Central memory CD8-positive, alpha-beta T cell (primary cell): ENCODE measurements at places on chromosomes 4 and X.

DNA sequence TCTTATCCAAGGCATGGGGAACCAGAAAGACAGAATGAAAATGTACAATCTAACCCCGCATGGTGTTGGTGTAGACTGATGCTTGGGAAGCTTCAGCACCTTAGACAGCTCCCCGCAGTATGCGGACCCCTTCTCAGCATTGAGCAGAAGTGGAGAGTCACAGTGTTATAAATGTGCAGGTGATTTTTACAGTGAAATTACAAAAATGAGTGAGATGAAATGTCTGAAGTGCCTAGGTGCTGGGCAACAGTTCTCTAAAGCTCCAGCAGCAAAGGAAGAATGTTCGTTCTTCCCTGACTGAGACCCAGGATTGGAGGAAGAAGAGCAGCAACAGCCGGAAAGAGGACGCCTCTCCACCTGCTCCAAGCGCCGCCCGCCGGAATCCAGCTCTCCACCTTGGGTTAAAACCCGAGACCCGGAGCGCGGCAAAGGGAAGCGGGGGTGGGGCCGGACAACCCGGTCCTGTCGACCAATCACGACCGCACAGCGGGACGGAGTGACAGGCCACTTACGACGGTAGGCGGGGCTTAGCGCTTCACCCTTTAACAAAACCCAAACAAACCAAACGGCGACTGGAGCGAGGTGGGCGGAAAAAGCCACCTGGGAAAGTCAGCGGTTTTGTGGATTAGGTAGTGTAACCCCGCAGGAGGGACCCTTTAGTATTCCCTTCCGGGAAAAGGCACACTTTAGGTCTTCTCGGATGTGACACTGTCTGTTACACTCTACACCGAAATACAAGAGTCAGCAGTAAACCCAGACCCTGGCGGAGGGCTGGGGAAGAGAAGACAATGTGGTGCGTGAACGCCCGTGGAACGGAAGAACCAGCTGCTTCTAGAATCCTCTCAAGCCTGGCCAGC lies at the start of gene GLRA3:
Gene GLRA3, minus strand, starts transcription at position 403 of the 857 bp plus-strand sequence. CDS start 436 bp downstream, outside the sequence.
- H3K4me3 ChIP-seq: no peak within 1 kb of the TSS
- peaks cover 4% of the 10 kb centered on the region for H3K36me3 ChIP-seq
- H3K4me1 ChIP-seq: no peaks in the 10 kb centered on the region

- no peaks in the 10 kb centered on the region for H3K27me3 ChIP-seq
- peaks cover 10% of the 10 kb centered on the region for H3K36me3 ChIP-seq
- peak overlapping the region; percentile 96 for H3K4me3 ChIP-seq
- no peak for DNase-seq
- peaks cover 23% of the 10 kb centered on the region for H3K4me1 ChIP-seq
- peak overlapping the region; percentile 95 for H3K27ac ChIP-seq
Observed at GRCh38 chrX:155215443-155216178, 649 bp upstream of the VBP1 start.

- no peak overlapping the region for H3K4me3 ChIP-seq
- H3K4me1 ChIP-seq: no peaks in the 10 kb centered on the region
- no peak overlapping the region for H3K27ac ChIP-seq
- H3K27me3 ChIP-seq: peaks cover 9% of the 10 kb centered on the region
- H3K36me3 ChIP-seq: no peaks in the 10 kb centered on the region
Observed at GRCh38 chr4:185761352-185762235, 50.4 kb downstream of the SORBS2 start.

- H3K27ac ChIP-seq: peak overlapping the region; percentile 20
- H3K36me3 ChIP-seq: no peaks in the 10 kb centered on the region
- DNase-seq: no peak
- H3K4me3 ChIP-seq: peak overlapping the region; percentile 46
- no peaks in the 10 kb centered on the region for H3K27me3 ChIP-seq
Observed at GRCh38 chrX:101208152-101208905, 11.3 kb upstream of the DRP2 start.

GRCh38 chrX:24842486-24842885 lies 148.8 kb downstream of the POLA1 start:
- H3K4me1 ChIP-seq: no peaks in the 10 kb centered on the region
- no peak overlapping the region for H3K27ac ChIP-seq
- H3K4me3 ChIP-seq: no peak overlapping the region
- peaks cover 3% of the 10 kb centered on the region for H3K36me3 ChIP-seq
- no peak for DNase-seq
- no peaks in the 10 kb centered on the region for H3K27me3 ChIP-seq

- H3K36me3 ChIP-seq: no peaks in the 10 kb centered on the region
- DNase-seq: no peak
Observed at GRCh38 chrX:8048466-8048865, 121.3 kb upstream of the PNPLA4 start.

GRCh38 chrX:2654436-2655340 lies 36.4 kb upstream of the CD99 start:
- no peak for DNase-seq
- H3K4me3 ChIP-seq: no peak overlapping the region
- no peaks in the 10 kb centered on the region for H3K36me3 ChIP-seq
- no peaks in the 10 kb centered on the region for H3K27me3 ChIP-seq

DNA sequence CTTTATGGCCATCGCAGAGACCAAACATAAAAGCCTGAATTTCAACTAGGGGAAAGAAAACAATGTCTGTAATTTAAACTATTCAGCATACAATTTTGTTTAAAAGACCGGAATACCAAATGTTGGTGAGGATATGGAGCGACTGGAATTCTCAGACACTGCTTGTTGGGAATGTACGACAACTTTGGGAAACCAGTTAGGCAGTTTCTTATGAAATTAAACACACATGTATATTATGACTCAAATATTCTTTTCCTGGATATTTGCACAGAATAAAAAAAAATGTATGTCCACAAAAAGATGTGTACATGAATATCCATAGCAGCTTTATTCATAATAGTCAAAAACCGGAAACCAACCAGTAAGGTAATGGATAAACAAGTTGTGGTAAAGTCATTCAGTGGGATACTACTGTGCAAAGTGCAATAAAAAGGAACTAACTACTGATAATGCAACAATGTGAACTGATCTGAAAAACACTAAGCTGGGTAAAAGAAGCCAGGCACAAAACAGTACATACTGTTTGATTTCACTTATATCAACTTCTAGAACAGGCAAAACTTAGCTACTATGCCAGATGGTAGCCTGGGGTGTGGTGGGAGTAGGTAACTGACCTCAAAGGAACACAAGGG lies 152.7 kb upstream of the FTHL17 start:
- DNase-seq: no peak
- H3K36me3 ChIP-seq: no peaks in the 10 kb centered on the region
- no peaks in the 10 kb centered on the region for H3K4me1 ChIP-seq
- no peak overlapping the region for H3K4me3 ChIP-seq
- no peaks in the 10 kb centered on the region for H3K27me3 ChIP-seq
- no peak overlapping the region for H3K27ac ChIP-seq

- DNase-seq: no peak
- H3K36me3 ChIP-seq: no peaks in the 10 kb centered on the region
- H3K27me3 ChIP-seq: no peaks in the 10 kb centered on the region
- no peak overlapping the region for H3K27ac ChIP-seq
- H3K4me1 ChIP-seq: peaks cover 10% of the 10 kb centered on the region
Observed at GRCh38 chr4:153954654-153955053, 165.8 kb upstream of the SFRP2 start.

GRCh38 chr4:73508651-73509050 lies 27.1 kb downstream of the AFM start:
- H3K27ac ChIP-seq: no peak overlapping the region
- no peak for DNase-seq
- no peaks in the 10 kb centered on the region for H3K4me1 ChIP-seq
- H3K27me3 ChIP-seq: no peaks in the 10 kb centered on the region
- no peak overlapping the region for H3K4me3 ChIP-seq
- H3K36me3 ChIP-seq: no peaks in the 10 kb centered on the region

GRCh38 chr4:19123681-19124080 lies 1102.1 kb upstream of the LCORL start:
- no peak overlapping the region for H3K27ac ChIP-seq
- no peaks in the 10 kb centered on the region for H3K4me1 ChIP-seq
- no peaks in the 10 kb centered on the region for H3K27me3 ChIP-seq
- H3K4me3 ChIP-seq: no peak overlapping the region
- no peak for DNase-seq
- no peaks in the 10 kb centered on the region for H3K36me3 ChIP-seq

DNA sequence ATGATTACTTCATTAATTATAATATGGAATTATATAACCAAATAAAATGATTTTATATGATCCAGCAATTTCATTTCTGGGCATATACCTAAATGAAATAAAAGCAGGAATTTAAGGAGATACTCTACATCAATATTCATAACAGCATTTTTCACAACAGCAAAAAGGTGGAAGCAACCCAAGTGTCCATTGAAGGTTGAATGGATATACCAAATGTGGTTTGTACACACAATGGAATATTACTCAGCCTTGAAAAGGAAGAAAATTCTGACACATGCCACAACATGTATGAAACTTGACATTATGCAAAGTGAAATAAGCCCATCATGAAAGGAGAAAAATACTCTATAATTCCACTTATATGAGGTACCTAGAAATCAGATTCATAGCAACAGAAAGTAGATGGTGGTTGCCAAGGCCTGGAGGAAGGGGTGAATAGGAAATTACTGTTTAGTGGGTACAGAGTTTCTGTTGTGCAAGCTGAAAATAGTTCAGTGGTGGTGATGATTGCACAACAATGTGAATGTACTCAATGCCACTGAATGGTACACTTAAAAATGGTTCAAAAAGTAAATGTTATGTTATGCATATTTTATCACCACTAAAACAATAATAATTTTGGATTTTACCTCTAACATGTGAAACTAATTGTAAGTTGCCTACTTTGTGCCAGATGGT lies 471.5 kb downstream of the SPRY1 start:
- H3K36me3 ChIP-seq: no peaks in the 10 kb centered on the region
- no peak overlapping the region for H3K27ac ChIP-seq
- H3K4me3 ChIP-seq: no peak overlapping the region
- no peak for DNase-seq

DNA sequence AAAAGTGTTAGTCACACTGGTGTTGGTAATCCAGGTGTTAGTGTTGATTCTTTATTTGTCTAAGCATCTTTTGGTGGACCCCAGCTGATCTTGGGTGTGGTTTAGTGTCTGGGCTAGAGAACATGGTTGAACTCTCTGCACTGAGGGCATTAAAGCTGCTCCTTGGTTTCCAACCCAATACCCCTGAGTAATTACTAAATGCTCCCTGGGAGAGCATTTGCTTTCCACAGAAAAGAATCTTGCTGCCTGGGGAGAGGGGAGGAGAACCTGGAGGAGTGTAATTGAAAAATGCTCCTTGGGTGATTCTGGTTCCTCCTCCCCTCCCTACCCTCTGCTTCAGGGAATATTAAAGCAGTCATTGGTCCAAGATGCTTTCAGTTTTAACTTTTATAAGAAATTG lies 3.1 kb downstream of the GUCY1B1 start:
- H3K4me3 ChIP-seq: no peak overlapping the region
- H3K36me3 ChIP-seq: no peaks in the 10 kb centered on the region
- H3K27ac ChIP-seq: no peak overlapping the region
- DNase-seq: no peak

DNA sequence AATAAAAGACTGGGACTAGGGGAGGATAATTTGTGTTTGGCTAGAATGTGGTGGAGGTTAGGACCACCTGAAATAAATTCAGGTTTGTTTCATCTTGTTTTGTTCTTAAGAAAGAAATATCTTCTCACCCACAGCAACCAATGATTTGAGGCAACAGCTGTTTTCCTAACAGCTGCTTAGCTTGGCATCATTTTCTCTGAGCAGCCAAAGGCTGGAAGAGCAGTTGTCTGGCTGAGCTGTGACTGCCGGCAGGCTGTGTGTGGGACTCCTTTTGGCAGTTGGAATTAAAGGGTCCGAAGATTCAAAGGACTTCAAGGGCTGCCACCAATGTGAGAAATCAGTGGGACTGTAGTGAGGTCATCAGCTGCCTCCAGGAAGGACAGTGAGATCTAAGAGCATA lies 5.0 kb downstream of the TRIM75 start:
- no peak overlapping the region for H3K4me3 ChIP-seq
- no peak for DNase-seq
- H3K4me1 ChIP-seq: no peaks in the 10 kb centered on the region
- H3K36me3 ChIP-seq: no peaks in the 10 kb centered on the region
- H3K27ac ChIP-seq: no peak overlapping the region
